Caki2 (cell line): ENCODE measurements at places on chromosomes 12 and 14. TPM values are rescaled to one million over a fixed set of nuclear protein-coding genes. Genes with fewer than 3 reads are reported as not detected.

DNA sequence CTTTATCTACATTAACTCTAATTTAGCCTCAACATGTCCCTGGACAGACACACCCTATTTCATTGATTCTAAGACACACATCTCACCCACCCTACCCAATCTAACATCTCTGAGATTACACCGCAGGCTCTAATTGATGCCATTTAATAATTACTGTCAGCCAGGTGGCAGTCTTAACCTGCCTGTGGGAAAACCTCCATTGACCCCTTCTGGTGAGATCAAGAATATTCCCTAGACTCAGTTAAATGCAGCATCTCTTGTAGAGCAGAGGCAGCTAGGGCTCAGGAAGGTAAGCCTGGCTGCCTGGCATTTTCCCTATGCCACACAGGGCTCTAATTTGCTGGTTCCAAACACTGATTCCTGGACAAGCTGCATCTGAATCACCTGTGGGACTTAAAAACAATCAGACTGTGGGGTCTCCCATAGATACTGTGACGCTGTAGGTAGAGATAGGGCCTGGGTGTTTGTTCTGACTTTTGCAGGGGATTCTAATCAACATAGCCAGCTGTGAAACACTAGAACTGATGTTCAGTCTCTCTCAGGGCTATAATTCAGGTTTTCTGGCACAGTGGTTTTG is 14.3 kb downstream of the MCRS1 start:
- peak; percentile 46 for DNase-seq

- no peak for DNase-seq
Observed at GRCh38 chr12:112950701-112951100, 12.4 kb downstream of the OAS3 start.

Gene IGF1
- total RNA-seq: not detected in 2 replicates

Gene NANOG
- not detected in 2 replicates for total RNA-seq

GRCh38 chr14:67446371-67447032 is 34.5 kb upstream of the PLEK2 start:
- DNase-seq: no peak

- no peak for DNase-seq
Observed at GRCh38 chr12:25682421-25682820, 129.3 kb upstream of the LMNTD1 start.

DNA sequence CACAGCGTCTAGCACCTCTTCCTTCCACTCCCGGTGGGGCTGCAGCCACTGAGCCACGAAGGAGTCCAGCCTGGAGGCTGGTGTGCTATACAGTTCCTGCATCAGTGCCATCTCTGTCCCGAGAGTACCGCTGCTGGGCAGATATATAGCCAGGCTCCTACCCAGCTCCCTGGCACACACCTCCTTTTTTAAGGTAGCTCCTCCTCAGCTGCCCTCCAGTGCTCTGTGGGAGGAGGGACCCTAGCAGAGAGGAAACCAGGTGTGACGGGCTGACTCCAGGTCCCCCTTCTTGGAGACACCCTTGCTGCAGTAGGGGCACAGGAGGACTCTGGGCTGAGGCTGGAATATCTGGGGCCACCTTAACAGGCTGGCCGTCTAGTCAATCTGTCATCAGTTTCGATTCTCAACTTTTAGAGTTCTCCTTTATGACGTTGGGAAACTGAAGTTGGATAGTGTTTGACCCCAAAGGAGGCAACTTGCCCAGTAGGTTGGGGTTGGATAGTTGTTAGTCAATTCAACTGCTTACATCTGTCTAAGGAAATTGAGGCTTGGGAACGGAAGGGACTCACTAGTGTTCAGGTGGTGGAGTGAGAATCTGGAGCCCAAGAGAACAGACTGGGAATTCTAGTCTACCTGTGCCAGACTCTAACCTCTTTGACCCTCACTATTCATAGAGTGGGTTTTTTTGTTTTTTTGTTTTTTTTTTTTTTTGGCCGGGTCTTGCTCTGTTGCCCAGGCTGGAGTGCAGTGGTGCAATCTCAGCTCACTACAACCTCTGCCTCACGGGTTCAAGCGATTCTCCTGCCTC is at the start of gene OASL:
Gene OASL (minus strand): TSS at position 386 of the 808 bp plus-strand sequence. CDS start 275 bp downstream, at position 111.
- peak; percentile 68 for DNase-seq

GRCh38 chr14:74704656-74705055 is 8.2 kb downstream of the AREL1 start:
- DNase-seq: no peak
